ENCODE measurements at places on chromosomes 4 and X.

GRCh38 chr4:25117274-25117673, 43.0 kb downstream of the SEPSECS start:
- DNase-seq: no peak

DNA sequence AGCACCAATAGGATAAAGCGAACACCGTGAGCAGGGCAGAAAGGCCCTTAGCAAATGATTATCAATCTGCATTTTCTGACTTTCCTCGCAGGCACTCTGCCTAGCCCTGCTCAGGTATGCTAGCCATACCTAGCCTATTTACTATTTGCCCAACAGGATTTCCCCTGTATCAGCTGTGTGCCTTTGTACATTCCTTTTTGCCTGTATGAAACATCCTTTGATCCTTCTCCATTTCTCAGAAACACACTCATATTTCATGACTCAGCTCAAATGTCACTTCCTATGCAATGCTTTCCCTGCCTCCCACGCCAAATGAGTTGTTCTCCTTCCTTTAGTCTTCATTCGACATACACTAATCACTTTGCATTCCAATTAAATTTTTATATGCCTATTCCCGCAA, 37.2 kb downstream of the PCDH7 start:
- DNase-seq: no peak

DNA sequence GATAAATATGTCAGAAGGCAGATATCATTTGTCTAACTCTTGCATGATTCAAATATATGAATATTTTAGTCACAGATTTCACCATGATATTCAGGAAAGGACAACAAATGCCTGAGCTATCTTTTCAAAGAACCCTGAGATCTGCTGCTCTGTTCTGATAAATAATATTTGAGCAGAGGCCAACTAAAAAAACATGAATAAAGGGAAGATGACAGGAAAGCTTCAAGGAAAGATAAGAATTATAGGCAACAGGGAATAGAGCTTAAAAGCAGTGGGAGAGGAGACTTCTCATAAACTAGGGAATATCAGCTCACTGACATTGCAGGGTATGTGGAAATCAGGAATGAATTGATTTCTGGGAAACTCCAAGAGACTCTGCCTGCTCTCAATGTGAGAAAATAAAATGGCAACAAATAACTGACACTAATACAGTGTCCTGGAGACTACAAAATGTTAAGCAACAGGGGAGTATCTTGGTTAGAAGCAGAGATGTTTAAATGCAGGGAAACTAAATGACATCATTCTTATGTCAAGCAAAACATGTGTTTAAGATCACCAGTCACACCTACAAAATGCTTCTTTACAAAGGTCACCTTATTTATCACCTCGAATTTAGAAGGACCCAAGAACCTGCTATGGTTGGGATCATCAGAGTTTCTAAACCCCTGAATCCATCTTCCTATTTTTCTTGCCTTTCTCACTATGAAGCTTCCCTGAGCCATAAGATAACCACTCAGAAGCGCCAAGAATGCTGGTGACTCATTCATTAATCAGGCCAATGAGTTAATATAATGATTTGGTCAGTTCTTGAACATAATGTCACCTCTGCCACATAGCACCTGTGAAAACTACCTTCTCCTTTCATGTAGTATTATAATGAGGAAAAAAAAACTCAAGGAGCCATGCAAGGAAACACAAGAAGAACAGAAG, 78.1 kb downstream of the NDST3 start:
- no peak for DNase-seq

- DNase-seq: no peak
Observed at GRCh38 chr4:132344924-132345828, 803.9 kb upstream of the PCDH10 start.

GRCh38 chrX:42127563-42127962, 204.2 kb upstream of the CASK start:
- DNase-seq: no peak

DNA sequence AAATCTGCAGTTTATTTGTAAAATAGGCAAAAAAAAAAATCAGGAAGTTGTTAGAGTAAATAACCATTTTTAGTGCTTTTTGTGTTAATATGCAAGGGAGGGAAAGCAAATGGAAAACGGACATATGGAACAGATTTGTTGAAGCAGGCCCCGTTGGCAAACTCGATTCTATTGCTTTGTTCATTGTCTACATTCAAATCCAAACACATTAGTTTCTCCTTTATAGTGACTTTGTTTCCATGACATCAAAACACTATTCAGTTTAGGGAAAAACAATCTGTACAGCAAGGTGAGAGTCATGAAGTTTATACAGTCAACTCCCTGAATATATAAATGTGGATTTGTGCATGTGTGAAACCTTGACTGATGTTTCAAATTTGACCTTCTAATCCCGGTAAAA, 142.2 kb downstream of the FAM47A start:
- no peak for DNase-seq

GRCh38 chr4:69057620-69058409, 38.5 kb upstream of the UGT2B7 start:
- no peak for DNase-seq

- no peak for DNase-seq
Observed at GRCh38 chr4:110508827-110509710, 33.1 kb downstream of the ENPEP start.

GRCh38 chrX:49271341-49271740, 1.7 kb downstream of the PPP1R3F start:
- DNase-seq: no peak

GRCh38 chr4:53956053-53956452, 108.4 kb downstream of the CHIC2 start:
- no peak for DNase-seq

GRCh38 chr4:19945501-19945900, 306.2 kb upstream of the SLIT2 start:
- no peak for DNase-seq

- peak; percentile 30 for DNase-seq
Observed at GRCh38 chrX:78104447-78105176, 564 bp downstream of the PGK1 start.

GRCh38 chrX:147741776-147742175, 169.9 kb upstream of the FMR1 start:
- no peak for DNase-seq

GRCh38 chr4:187127456-187127855, 403.8 kb upstream of the FAT1 start:
- no peak for DNase-seq

DNA sequence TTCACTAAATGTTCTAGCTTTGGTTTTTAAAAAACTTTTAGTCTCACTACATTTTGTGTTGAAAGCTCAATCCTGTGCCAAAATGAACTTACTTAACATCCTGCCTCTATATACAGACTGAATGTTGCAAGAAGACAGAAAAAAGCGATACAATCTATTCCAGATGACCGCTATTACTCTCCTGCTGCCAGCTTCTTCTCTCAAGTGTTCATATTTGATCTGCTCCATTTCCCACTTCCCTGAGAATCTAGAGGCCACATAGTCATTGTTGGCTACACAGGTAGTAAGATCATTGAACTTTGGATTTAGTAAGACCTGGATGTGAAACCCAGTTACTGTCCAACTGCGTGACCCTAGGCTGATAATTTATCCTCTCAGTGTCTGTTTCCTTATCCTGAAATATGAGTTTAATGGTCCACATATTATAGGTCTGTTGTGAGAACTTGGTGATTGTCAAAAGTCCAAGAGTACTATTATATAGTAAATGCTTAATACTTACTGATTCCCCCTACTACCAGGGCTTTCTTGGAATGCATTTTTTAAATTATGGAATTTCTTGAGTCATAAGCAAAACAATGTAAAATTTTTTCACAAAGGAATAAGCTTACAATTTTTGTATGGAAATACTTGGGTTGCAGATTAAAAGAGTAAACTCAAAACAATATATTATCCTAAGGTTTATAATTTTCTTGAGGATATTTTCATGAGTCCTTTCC, 976.8 kb upstream of the ADGRL3 start:
- no peak for DNase-seq

- no peak for DNase-seq
Observed at GRCh38 chrX:69182818-69183380, 17.6 kb upstream of the PJA1 start.

GRCh38 chr4:90027565-90027964, 99.6 kb upstream of the CCSER1 start:
- no peak for DNase-seq

GRCh38 chr4:76197971-76198410, 15.6 kb downstream of the SCARB2 start:
- peak; percentile 22 for DNase-seq

DNA sequence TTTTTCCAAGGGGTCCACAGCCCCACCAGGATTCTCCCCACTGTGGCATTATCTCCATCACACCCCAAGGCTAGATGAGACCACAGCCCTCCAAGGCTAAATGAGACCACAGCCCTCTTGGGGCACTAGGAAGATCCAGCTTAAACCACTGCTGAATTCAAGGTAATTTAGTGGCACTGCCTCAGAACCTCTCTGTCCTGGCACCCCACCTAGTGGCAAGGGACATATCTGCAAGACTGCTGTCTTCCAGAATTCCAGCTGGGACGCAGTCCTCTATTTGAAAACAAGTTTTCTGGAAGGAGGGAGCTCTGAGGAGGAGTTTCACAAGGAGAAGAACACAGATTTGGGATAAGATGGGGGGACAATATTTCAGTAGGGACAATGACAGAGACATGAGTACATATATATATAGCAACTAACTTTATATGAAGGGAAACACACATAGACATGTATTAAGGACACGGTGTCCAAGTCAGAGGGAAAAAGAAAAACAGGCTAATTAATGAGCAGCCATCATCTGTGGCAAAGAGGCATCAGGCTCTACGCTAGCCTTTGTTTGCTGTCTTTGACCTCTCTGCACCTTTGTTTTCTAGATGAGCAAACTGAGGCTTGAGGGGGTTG, 9.3 kb downstream of the CETN2 start:
- no peak for DNase-seq

GRCh38 chrX:125757794-125758564, 408.1 kb downstream of the DCAF12L2 start:
- DNase-seq: no peak

- no peak for DNase-seq
Observed at GRCh38 chr4:11636031-11636430, 207.3 kb upstream of the HS3ST1 start.

DNA sequence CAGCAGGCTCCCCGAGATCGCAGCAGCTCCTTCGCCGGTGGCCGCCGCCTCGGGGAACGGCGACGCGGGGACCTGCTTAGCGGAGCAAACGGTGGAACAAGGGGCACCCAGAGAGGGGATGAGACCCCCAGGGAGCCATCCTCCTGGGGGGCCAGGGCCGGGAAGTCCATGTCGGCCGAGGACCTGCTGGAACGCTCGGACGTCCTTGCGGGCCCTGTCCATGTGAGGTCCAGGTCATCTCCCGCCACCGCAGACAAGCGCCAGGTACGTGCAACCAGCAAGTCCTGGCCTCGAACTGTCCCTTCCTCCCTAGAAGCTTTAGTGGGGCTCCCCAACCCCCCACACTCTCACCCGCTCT, 156.3 kb downstream of the SOWAHB start:
- no peak for DNase-seq

GRCh38 chr4:53686521-53686920, 95.2 kb upstream of the LNX1 start:
- DNase-seq: no peak

GRCh38 chrX:44085209-44085608, 112.0 kb upstream of the NDP start:
- no peak for DNase-seq

- no peak for DNase-seq
Observed at GRCh38 chrX:40304115-40304514, 206.4 kb upstream of the BCOR start.

GRCh38 chr4:153079857-153080391, 124.3 kb upstream of the TRIM2 start:
- DNase-seq: no peak

DNA sequence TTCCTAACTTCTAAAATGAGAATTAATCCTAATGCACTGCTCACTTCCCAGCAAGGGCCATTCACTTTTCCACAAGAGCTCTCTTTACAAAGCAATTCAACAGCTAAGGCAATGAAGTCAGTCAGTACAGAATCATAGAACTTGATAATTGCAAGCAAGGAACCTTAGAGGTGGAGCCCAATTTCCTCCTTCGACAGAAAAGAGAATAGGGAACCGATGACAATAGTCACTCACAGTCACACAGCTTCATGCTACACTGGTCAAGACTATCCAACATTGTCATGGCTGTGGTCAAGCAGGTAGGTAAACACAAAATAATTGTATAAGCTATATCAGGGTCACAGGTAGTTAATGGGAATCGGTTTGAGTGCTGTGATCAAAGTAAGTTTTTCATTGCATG, 90.0 kb downstream of the ELOVL6 start:
- DNase-seq: no peak

DNA sequence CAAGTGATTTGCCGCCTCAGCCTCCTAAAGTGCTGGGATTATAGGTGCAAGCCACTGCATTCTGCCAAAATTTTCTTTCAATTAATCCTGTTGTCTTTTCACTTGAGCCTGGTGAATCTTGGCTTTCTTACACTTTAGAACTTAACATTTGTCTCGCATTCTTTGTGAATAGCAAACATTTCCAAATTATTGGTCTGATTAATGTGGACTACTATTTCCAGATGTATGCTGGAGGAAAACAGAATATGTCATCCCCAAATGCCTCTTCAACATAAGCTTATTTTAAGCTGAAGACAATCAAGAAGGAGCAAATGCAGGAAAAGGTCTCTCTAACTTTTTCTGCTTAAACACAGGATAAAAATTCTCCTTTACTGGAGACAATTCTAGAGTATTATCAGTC, 233.4 kb downstream of the PPP4R3C start:
- DNase-seq: no peak

DNA sequence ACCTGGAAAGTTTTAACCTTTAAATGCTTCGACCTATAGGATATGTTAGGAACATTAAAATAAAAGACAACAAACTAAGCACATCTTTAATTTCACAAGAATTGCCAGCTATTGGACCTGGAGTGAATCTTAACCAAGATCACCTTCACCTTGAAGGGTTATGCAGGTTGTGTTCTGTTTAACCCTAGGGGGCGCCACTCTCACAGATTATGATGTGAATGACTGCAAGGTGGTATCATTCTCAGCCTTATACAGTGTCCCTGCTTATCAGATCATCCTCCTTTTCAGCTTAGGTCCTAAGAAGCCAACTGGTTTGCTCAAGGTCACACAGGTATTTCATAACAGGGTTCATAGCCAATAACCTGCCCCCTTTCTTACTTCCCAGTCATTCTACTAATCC, 23.5 kb downstream of the INTS6L start:
- no peak for DNase-seq

Data from stimulated activated CD4-positive, alpha-beta T cell treated with anti-CD3 and anti-CD28 coated beads, TNF-alpha, amount 100 ng/mL, for 24 hours (primary cell).